ENCODE measurements at places on chromosomes 16 and 17.

DNA sequence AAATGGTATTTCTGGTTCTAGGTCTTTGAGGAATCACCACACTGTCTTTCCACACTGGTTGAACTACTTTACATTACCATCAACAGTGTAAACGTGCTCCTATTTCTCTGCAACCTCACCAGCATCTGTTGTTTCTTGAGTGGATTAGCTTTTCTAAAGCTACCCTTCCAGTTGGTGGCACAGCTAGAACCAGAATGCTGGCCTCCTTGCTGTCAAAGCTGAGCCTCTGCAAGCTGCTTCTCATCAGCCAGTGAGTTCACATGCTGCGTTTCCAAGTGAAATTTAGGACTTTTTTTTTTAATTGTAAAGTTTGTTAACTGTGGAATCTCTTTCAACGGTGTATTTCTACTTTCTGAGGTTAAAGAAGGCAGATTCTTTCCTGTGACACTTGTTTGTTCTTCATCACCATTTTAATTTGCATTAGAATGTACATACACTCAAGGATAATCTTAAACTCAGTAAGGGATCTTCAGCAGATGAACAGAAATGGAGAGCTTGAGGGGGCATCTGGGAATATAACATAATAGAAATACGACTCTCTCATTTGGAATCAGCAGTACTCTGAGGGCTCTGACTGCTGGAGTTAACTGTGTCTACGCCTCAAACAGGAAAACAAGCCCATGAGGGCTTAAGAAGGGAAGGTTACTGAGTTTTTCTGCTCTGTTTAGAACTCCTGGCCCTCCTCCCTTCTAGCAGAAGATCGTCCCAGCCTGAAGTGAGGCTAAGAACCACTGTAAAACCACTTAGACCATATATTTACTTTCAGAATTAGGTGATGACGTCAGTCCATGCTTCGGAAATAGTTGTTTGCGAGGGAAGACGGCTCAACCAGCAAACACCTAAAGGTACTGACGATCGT is 148.4 kb upstream of the FAM20A start:
- no peak for DNase-seq

GRCh38 chr16:3028716-3029319 is 5.0 kb downstream of the THOC6 start:
- DNase-seq: peak; percentile 38

- no peak for DNase-seq
Measured at GRCh38 chr17:39562395-39562794, 45.3 kb downstream of the NEUROD2 start.

- DNase-seq: no peak
Measured at GRCh38 chr16:49343291-49343690, 30.3 kb upstream of the C16orf78 start.

DNA sequence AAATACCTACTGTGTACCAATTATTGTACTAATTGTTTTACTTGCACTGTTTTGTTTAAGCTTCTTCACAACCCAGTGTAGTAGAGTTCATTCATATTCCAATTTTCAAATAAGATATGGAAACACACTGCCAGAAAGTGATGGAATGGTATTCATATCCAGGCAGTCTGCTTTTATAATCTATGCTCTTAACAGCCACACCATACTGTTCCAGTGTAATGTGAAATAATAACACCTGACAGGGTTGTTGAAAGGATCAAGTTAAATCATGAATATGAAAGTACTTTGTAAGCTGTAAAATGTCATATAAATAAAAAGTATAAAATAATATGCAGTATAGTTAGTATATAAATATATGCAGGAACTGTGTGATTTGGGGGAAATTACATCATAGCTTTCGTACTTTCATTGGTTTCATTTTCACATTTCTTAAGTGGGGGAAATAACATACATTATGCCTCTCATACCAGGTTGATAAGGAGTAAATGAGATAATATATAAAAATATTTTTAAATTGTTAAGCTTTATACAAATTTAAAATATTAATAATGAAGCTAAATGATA is 230.8 kb downstream of the TANC2 start:
- DNase-seq: no peak

Data from brain (organoid and tissue), 16 donors.